Islet precursor cell (in vitro differentiated cells): ENCODE measurements at places on chromosomes 3 and 15.

DNA sequence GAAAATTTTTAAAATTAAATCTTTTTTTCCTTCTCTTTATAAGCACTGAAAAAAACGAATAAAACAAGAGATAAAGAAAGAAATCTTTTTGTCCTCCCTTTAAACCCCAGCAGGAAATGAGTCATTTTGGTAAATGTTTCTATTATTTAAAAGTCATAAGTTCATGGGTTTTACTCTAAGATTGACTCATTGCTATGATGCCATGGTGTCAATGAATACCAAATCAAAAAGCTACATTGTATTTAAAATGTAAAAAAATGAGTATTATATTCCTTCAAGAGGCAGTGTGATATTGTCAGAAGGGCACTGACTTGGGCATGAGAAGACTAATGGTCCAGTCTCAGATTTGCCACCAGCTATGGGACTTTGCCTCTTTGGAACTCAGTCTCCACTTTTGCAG lies 303.4 kb upstream of the DNAJC19 start:
- DNase-seq = no peak

DNA sequence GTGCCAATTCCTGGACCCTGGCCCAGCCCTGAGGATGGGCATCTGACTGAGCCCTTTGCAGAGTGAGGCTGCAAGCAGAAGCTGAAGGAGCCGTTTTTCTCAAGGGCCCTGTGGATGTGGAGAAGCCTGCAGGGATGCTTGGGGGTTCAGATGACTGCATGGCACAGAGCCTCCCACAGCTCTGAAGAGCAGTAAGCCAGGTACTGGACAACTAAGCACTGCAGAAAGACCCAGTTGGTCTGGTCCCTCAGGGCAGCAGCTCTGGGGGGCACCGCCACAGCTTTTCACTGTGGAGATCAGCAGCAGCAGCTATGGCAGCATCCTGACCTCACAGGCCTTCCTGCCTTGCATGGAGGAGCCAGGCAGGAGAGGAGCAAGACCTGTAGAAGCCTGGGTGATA lies 67.6 kb downstream of the CRYGS start:
- no peak for DNase-seq

DNA sequence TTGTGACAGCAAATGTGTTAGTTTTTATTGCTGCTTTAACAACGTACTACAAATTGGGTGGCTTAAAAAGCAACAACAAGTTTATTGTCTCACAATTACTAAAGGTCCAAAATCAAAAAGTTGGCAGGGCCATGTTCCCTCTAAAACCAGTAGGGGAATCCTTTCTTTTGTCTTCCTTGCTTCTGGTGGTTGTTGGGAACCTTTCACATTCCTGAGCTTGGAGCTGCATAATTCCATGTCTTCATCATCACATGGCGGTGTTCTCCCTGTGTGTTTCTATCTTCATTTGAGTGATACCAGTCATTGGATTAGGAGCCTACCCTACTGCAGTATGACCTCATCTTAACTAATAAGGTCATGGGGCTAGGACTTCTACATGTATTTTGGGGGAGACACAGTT lies 7.4 kb downstream of the SPRED1 start:
- DNase-seq = peak; percentile 64

- DNase-seq = no peak
These were observed 528.2 kb downstream of the NR2F2 start for GRCh38 chr15:96858694-96859093.
